COLO829 (cell line): ENCODE measurements at places on chromosomes 3 and 15.

- no peak for DNase-seq
Measured at GRCh38 chr15:22253676-22254408, 173.5 kb downstream of the OR4M2 start.

GRCh38 chr3:84820906-84821305 is 137.9 kb upstream of the CADM2 start:
- no peak for DNase-seq

DNA sequence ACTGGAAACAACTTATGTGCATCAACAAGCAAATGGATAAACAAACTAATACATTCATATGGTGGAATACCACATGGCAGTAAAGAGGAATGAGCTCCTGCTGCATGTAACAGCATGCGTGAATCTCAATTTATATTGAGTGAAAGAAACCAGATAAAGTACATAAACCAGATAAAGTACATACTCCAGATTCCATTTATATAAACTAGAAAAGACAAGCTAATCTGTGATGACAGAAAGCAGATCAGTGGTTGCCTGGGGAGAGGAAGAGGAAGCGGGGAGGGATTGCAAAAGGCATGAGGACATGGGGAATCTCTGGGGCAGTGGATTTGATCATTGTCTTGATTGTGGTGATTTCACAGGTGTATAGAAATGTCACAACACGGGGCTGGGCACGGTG is 34.2 kb downstream of the LIMD1 start:
- no peak for DNase-seq

- no peak for DNase-seq
Measured at GRCh38 chr15:75584121-75584520, 5.0 kb upstream of the PTPN9 start.

DNA sequence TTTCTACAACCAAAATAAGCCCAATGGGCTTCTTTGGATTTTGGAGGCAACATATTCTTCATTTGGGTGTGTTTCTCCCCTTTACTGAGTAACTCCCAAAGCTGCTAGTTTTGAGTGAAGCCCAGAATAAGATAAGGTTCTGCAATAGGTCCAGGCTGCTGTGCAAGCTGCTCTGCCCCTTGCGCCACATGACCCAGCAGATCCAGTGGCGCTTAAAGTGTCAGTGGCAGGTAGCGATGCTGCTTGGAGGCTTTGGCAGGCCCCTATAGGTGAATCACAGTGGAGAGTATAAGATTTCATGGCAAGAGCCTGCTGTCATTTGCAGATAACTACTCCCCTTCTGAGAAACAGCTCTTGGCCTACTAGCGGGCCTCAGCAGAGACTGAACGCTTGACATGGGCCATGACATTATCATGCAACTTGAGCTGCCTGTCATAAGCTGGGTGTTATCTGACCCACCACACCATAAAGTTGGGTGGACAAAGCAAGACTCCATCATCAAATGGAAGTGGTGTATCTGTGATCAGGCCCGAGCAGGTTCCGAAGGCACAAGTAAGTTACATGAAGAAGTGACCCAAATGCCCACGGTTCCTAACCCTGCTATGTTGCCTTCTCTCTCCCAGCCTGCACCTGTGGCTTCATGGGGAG is 88.4 kb upstream of the OXTR start:
- no peak for DNase-seq

DNA sequence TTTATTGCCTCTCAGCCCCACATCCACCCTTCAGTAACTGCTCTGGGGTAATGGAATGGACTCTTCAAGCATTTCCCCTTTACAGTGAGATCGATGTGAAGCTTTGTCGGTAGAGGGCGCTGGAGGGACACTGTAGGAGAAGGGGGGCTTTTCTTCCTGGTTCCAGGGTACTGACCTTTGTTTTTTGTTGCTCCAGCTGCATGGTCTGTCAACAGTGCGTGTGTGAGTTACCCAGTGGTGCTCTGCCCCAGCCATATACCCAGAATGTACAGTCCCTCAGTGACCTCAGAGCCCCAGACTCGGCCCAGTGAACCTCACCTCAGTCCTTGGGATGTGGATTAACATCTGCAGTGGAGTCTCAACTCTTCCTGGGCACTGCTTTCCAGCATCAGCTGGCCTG is 180.3 kb upstream of the TSC22D2 start:
- DNase-seq: peak; percentile 76

DNA sequence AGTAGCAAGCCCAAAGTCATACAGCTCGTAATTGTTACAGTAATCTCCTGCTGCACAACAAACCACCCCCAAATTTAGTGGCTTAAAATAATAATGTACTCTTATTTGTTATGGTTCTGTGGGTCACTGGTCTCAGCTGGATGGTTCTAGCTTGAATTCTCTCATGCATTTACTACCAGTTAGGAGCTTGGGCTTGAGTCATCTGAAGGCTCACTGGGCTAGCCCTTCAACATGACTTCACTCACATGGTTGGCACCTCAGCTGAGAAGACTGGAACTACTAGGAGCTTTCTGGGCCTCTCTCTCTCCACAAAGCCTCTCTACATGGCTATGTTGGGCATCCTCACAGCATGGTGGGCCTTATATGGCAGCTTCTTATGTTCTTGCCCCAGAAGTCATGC is 12.5 kb downstream of the PCOLCE2 start:
- DNase-seq: no peak

DNA sequence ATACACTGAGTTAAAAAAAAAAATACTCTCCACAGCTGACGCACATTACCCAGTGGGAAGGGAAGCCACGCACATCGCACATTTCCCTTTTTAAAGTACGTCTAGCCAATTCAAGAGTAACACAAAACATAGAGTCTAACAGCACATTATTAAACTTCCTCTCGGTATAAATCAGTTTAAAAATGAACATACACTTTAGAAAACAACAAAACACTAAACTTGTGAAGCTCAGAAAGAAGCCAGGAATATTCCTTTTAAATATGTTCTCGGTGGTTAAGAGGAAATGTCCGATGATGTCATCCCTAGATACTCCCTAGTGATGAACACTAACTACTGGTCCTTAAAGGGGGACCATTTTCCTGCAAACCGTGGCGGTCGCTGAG is 721 bp downstream of the MYEF2 start:
- DNase-seq: no peak

DNA sequence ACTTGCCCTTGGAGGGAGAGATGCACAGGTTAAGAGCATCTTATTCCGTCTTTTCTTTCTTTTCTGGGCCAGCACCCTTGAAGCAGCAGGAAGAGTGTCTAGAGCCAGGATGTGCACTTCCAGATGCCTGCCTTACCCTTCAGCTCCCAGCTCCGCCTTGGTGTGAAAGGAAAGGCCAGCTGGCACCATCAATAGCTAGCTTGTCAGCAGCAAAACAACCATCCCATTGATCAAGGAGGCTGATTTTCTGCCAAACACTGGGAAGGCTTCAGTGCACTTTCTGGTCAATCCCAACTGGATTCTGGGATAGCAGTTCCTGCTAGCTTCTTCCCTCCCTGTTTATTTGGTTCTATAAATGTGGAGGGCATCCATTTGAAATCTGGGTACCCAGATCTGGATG is 110.9 kb upstream of the GALNT15 start:
- peak; percentile 73 for DNase-seq

- peak; percentile 43 for DNase-seq
Measured at GRCh38 chr15:73800662-73801345, 47.7 kb upstream of the INSYN1 start.

GRCh38 chr15:60720493-60721256 is 241.7 kb upstream of the ICE2 start:
- no peak for DNase-seq
